ENCODE measurements at places on chromosomes 12 and 14. TPM values are rescaled to one million over a fixed set of nuclear protein-coding genes. Genes with fewer than 3 reads are reported as not detected.
A peak's percentile ranks its signal among the peaks of the same experiment; 100 is the strongest.

DNA sequence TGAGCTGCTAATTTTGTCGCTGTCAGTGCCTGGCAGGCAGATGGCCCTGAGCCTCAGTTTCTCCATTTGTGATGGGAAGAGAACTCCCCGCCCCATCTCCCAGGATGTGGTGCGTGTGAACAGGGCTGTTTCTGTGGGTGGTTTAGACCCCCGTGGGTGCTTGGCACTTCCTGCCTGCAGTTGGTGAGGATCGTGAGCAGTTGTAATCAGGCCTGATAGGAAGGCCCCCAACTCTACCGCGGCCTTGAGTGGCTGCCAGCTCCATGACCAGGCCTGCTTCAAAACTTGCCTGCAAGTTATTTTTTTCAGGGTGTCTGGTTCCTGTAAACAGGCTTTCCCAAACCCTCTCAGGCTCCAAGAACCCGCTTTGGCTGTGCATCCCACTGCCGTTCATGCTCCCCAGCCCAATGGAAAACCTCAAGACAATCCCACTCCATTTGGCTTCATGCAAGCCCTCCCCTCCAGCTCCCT lies 138.4 kb downstream of the ZFP36L1 start:
- H3K4me1 ChIP-seq: peaks cover 2% of the 10 kb centered on the region
- H3K4me3 ChIP-seq: no peak overlapping the region
- H3K27me3 ChIP-seq: no peaks in the 10 kb centered on the region
- DNase-seq: no peak
- no peaks in the 10 kb centered on the region for H3K36me3 ChIP-seq
- no peak overlapping the region for H3K27ac ChIP-seq

DNA sequence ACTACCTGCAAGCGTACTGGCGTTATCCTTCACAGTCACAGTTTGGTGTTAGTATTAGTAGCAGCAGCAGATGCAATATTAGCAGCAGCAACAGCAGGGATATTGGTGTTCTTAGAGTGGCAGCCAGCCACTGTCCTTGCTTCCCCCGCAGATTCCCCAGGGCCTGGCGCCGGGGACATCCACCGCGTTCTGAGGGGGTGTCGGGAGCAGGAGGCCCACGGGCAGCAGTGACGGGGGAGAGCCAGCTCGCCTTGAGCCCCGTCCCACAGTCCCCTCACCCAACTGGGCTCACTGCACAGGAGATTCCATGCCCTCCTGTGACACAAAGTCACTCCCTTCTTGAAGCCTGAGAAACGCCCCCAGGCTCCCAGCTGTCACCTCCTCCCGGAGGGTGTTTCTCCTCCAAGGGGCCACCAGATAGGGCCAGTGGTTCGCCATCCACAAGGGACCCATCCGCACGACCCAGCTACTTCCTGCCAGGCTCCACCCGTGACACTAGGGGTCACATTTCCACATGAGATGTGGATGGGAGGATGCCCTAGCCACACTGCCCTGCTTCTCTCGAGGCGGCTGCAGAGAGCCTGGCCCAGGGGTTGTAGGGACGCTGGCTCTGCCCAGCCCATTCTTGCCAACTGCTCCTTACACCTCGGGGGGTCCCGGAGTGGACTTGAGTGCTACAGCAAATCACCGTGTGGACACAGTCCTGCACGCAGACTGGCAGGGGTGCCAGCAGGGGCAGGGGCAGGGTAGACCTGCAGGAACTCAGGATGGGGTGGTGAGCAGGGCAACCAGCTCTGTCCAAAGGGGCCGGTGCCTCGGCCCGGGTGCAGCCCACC lies 123.1 kb downstream of the PIWIL1 start:
- no peaks in the 10 kb centered on the region for H3K27me3 ChIP-seq
- H3K4me3 ChIP-seq: no peak overlapping the region
- H3K36me3 ChIP-seq: no peaks in the 10 kb centered on the region
- H3K27ac ChIP-seq: no peak overlapping the region
- no peaks in the 10 kb centered on the region for H3K4me1 ChIP-seq

GRCh38 chr12:48943221-48943620 lies 14.1 kb downstream of the ARF3 start:
- peaks cover 7% of the 10 kb centered on the region for H3K36me3 ChIP-seq
- H3K27ac ChIP-seq: no peak overlapping the region
- DNase-seq: no peak
- no peak overlapping the region for H3K4me3 ChIP-seq

DNA sequence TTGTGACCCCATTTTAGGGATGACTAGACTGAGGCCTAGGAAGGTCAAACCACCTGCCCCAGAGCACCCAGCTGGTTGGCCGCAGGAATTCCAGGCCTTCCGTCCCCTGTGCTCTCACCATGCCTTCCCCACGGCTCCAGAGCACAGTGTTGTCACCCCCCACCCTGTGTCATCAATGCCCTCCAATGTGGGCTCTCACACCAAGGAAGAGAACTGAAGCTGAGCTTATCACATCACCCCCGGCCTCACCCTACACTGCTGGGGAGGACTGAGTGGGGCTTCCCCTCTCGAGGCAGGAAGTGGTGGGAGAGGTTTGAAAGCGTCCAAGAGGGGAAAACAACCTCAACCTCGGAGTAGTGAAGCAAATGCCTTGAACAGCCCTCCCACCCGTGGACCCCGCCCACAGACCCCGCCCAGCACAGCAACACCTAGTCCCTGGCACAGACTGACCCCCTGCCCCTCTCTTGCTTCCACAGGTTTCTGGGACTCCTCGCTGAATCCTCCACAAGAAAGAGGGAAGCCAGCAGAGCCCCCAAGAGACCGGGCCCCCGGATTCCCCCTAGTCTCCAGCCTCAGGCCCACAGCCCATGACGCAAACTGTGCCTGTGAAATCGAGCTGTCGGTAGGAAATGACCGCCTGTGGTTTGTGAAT lies 97.2 kb downstream of the LGMN start:
- peak overlapping the region; percentile 77 for H3K27ac ChIP-seq
- peaks cover 13% of the 10 kb centered on the region for H3K4me1 ChIP-seq
- H3K4me3 ChIP-seq: no peak overlapping the region
- no peak for DNase-seq

Gene BATF
- 11.8 TPM for total RNA-seq

DNA sequence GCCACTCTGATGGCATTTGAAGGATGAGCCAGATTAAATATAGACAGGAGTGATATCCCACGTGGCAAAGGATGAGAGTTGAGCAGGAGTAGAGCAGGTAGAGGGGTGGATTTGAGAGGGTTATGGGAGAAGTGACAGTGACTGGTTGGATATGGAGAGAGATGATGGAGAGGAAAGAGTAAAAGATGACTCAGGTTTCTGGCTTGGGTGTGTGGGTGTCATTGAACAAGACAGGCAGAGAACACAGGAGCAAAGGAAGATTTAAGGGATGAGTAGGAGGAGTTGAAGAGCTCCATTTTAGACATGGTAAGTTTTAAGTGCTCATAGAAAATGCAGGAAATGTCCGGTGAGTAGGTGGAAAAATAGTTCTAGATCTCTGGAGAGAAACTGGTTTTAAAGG lies 136.9 kb downstream of the EGLN3 start:
- H3K4me1 ChIP-seq: no peaks in the 10 kb centered on the region
- DNase-seq: no peak
- H3K27ac ChIP-seq: no peak overlapping the region
- H3K27me3 ChIP-seq: no peaks in the 10 kb centered on the region
- H3K36me3 ChIP-seq: no peaks in the 10 kb centered on the region

Gene KRT1
- 18.1 TPM for total RNA-seq

- peak overlapping the region; percentile 81 for H3K27ac ChIP-seq
- H3K27me3 ChIP-seq: no peaks in the 10 kb centered on the region
- no peak for DNase-seq
- no peaks in the 10 kb centered on the region for H3K4me1 ChIP-seq
These were observed 21.9 kb upstream of the CLMN start for GRCh38 chr14:95341564-95341963.

DNA sequence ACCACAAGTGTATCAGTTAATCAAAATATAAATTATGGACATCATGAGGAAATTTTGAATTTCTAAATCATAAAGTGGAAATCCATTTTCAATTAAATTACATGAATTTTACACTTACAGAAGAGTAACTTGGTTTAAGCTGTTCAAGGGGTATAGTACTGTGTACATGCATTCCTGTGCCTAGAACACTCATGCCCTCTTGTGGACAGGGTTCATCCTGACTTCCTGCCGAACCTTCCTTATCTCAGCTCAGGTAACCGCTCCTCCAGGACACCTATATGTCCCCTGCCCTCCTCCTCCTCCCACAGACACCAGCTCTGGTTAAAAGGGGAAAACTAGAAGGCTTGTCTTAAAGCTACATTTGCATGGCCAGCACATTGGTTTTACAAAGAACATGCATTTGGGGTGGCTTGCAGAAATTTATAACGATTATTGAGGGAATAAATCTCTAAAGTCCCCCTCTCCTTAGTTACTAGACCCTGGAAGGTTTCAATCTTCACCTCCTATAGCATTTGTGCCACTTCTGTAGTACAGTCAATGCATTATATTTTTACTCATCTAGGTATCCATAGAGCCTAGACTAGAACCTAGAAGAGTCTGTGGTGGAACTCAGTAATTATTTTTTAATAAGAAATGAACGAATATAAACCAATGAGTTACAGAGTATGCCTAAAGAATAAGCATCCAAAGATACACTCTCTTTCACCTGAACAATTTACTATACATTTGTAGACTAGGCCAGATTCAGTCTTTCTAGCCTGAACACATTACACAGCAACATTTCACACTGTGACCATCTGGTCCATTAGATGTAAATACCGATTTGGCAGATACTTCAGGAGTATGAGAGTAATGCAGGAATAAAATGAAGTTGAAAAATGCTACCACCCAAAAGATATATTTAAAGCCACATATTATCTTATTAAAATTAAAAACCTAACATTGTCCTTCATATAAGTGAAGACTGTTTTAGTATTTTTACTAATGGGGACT lies 345.6 kb downstream of the PAWR start:
- no peak overlapping the region for H3K27ac ChIP-seq
- H3K27me3 ChIP-seq: no peaks in the 10 kb centered on the region

GRCh38 chr12:95608252-95609033 lies 57.2 kb upstream of the USP44 start:
- H3K4me3 ChIP-seq: no peak overlapping the region
- H3K27me3 ChIP-seq: no peaks in the 10 kb centered on the region
- no peaks in the 10 kb centered on the region for H3K36me3 ChIP-seq
- H3K27ac ChIP-seq: no peak overlapping the region
- DNase-seq: no peak

- H3K4me1 ChIP-seq: no peaks in the 10 kb centered on the region
- no peaks in the 10 kb centered on the region for H3K36me3 ChIP-seq
These were observed 51.4 kb upstream of the TMTC2 start for GRCh38 chr12:82635263-82635662.

- H3K4me1 ChIP-seq: peaks cover 3% of the 10 kb centered on the region
- DNase-seq: no peak
- no peak overlapping the region for H3K4me3 ChIP-seq
- no peak overlapping the region for H3K27ac ChIP-seq
- no peaks in the 10 kb centered on the region for H3K27me3 ChIP-seq
These were observed 2.0 kb upstream of the ACVR1B start for GRCh38 chr12:51949342-51950030.

Gene ACSM4
- total RNA-seq: not detected

Gene MBD6
- 92.1 TPM for total RNA-seq

Gene SRRM4
- total RNA-seq: 0.05 TPM

- H3K36me3 ChIP-seq: no peaks in the 10 kb centered on the region
- no peak overlapping the region for H3K4me3 ChIP-seq
- DNase-seq: no peak
- H3K27ac ChIP-seq: no peak overlapping the region
These were observed 366.2 kb upstream of the KITLG start for GRCh38 chr12:88946372-88946997.

DNA sequence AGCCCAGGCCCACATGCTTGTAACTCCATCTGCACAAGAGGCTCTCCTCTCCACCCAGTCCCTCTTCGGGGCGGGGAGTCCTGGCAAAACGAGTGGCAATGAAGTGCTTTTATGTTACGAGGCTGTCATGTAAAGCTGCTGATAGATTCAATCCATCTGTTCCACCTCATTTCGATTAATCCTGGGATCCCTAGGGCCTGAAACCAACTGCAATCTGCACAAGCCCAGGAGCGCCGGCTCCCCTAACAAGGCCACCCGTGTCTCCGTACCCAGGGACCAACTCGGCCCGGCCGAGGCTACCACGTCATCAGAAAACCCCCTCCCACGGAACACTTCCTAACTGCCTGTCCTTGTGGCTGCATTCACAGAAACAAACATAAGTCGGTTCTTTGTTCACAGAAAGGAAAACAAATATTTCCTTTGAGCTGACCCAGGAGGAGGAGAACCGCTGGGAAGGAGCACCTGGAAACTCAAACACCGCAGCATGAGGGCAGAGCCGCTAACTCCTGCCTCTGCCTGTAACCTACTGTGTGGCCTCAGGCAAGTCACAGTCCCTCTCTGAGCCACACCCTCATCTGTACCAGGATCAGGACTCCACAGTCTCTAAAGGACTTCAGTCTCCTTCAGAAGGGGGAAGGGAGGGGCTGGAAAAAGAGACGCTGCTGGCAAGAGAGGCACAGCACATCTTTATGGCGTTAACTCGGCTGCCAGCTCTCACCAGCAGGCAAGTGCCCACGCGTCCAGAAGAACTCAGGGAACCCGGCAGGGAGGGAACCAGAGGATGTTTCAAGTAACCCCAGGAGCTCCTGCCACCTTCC lies 47.8 kb downstream of the CCDC88C start:
- H3K27ac ChIP-seq: peak overlapping the region; percentile 80
- H3K36me3 ChIP-seq: no peaks in the 10 kb centered on the region
- H3K4me3 ChIP-seq: peak overlapping the region; percentile 2
- no peaks in the 10 kb centered on the region for H3K27me3 ChIP-seq
- DNase-seq: peak; percentile 85

- no peaks in the 10 kb centered on the region for H3K36me3 ChIP-seq
- no peak overlapping the region for H3K4me3 ChIP-seq
- no peaks in the 10 kb centered on the region for H3K4me1 ChIP-seq
- no peaks in the 10 kb centered on the region for H3K27me3 ChIP-seq
- H3K27ac ChIP-seq: no peak overlapping the region
- no peak for DNase-seq
These were observed 15.7 kb downstream of the RTL1 start for GRCh38 chr14:100887728-100888335.

- no peak overlapping the region for H3K27ac ChIP-seq
- H3K27me3 ChIP-seq: no peaks in the 10 kb centered on the region
- no peaks in the 10 kb centered on the region for H3K36me3 ChIP-seq
- H3K4me1 ChIP-seq: no peaks in the 10 kb centered on the region
- DNase-seq: no peak
- H3K4me3 ChIP-seq: no peak overlapping the region
These were observed 102.7 kb downstream of the LRRIQ1 start for GRCh38 chr12:85138833-85139232.

GRCh38 chr14:93064411-93065271 lies 51.1 kb downstream of the ITPK1 start:
- no peaks in the 10 kb centered on the region for H3K27me3 ChIP-seq
- peaks cover 7% of the 10 kb centered on the region for H3K4me1 ChIP-seq
- H3K36me3 ChIP-seq: no peaks in the 10 kb centered on the region
- peak overlapping the region; percentile 39 for H3K27ac ChIP-seq
- no peak for DNase-seq

Data from prostate gland (tissue), 2 donors.